ENCODE measurements at places on chromosomes 13 and 19. TPM values are rescaled to one million over a fixed set of nuclear protein-coding genes. Genes with fewer than 3 reads are reported as not detected.

DNA sequence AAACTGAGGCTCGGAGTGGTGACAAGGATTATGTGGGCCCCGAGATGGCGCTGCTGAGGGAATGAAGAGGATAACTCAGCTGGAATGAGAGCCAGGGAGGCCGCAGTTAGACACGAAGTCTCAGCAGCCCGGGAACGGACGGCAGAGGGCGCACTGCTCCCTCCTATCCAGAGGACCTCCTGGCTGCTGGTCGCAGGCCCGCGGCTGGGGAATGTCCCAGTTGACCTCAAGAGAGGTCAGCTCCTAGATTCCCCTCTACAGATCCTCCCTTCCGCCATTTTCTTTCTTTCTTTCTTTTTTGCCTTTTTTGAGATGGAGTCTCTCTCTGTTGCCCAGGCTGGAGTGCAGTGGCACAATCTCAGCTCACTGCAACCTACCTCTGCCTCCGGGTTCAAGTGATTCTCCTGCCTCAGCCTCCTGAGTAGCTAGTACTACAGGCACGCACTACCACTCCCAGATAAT lies 24.1 kb upstream of the ASPDH start:
- peak; percentile 86 for DNase-seq

DNA sequence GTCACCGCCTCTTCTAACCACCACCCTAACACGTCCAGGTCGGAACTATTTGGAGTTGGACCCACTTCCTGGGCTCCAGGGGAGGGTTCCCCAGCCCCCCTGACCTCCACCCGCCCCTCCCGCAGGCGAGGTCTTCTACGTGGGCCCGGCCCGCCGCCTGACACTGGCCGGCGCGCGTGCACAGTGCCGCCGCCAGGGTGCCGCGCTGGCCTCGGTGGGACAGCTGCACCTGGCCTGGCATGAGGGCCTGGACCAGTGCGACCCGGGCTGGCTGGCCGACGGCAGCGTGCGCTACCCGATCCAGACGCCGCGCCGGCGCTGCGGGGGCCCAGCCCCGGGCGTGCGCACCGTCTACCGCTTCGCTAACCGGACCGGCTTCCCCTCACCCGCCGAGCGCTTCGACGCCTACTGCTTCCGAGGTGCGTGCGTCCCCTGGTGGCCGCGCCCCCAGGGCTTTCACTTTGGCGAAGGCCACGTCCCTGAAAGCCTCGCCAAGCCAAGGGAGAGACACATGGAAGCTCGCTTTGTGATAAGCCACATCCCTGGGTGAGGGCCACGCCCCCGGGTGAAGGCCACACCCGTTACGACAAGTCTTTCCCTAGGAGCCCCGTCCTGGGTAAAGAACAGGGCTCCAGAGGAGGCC lies 13.2 kb downstream of the NCAN start:
- peak; percentile 85 for DNase-seq

Gene IFNL3
- not detected for total RNA-seq

Gene CNFN
- total RNA-seq: not detected

DNA sequence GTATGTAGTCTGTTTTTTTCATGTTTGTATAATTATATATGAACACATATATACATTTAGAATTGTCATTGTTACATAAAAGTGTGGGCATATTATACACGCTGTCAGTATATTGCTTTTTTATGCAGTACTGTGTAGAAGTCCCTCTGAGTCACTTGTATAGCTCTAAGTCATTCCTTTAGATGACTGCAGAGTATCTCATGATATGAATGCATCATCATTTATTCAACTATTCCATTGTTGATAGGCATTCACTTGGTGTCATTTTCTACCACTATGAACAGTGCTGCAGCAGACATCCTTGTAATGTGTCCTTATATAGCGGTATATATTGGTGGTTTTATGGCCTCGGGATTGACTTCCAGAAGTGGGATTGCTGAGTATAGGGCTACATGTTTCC lies 15.3 kb downstream of the RFXAP start:
- no peak for DNase-seq

DNA sequence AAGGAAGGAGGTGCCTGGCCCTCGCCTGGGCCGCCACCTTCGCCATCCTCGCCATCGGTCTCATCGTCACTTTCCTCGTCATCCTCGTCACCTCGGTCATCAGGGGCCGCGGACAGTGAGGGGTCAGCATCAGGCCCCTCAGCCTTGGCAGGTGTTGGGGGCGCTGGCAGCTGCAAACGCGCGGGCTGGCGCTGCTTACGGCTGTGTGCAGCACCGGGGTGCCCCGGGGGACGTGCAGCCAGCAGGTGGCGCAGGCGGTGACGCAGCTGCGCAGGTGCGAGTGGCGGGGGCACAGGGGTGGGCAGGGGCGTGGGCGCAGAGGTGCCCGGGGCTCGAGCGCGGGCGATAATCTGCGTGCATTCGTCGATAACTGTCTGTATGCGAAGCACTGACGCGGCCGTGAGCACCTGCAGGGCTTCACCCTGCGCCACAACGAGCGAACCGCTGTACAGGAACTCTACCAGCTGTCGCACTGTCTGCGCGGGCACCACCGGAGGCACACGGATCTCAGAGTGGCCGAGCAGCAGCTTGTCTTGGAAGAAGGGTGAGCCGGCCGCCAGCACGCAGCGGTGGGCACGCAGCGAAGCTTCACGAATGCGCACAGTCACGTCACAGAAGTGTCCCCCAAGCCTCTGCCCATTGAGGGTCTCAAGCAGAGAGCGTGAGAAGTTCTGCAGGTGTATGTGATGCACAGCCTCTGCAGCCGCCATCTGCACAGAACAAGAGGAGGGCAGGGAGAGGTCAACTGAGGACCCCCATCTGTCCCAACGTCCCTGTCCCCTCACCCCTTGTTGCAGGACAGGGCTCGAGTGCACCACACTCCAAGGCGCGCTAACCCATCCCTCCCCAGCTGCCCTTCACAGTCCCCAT lies 2.4 kb downstream of the ZBTB45 start:
- DNase-seq: no peak

DNA sequence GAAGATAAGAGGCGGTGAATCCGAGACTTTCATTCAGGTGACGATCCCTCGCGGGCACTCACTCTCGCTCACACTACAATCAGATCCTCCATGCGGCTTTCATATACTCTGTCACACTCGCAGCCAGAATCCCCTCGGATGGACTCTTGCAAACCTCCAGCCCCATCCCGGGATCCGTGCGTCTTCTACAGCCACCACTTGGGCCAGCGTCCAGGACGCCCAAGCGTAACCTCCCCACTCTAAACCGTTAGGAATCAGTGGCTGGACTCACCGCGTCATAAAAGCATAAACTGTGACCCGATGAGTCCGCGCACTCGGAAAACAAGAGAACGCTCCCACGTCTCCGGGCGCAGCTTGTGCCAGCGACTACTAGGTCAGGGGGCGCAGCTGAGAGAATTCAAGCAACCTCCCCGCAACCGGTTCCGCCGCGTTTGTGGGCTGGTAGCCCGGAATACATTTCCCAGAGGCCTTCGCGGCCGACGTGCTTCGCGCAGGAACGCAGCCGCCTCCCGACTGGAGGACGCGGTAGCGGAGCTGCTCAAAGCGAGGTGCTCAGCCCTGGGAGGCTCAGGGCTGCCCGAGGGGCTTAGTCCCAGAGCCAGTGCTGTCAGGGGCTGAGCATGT lies 27.6 kb downstream of the ZNF607 start:
- DNase-seq: peak; percentile 90

GRCh38 chr19:13506471-13506820 lies at the start of gene CACNA1A:
Gene CACNA1A (minus strand): TSS chr19:13506479. CDS start chr19:13506224, 255 bp downstream.
- peak; percentile 8 for DNase-seq

GRCh38 chr19:2478756-2479555 lies 3.0 kb downstream of the GADD45B start:
- DNase-seq: peak; percentile 81

GRCh38 chr19:14821937-14822336 lies 13.0 kb downstream of the OR7A5 start:
- DNase-seq: no peak

GRCh38 chr13:20848203-20848602 lies 54.3 kb downstream of the XPO4 start:
- no peak for DNase-seq

GRCh38 chr13:41056826-41057711 lies 4.2 kb upstream of the WBP4 start:
- no peak for DNase-seq

Gene PSG2
- not detected for total RNA-seq
